ENCODE measurements at places on chromosomes 11 and 22. TPM values are rescaled to one million over a fixed set of nuclear protein-coding genes. Genes with fewer than 3 reads are reported as not detected.

- DNase-seq = no peak
- no peaks in the 10 kb centered on the region for H3K27me3 ChIP-seq
- no peaks in the 10 kb centered on the region for H3K36me3 ChIP-seq
- peaks cover 6% of the 10 kb centered on the region for H3K4me1 ChIP-seq
Measured at GRCh38 chr11:59866397-59866796, at the start of gene TCN1. TSS of gene TCN1 (minus strand) at chr11:59866487. CDS start at chr11:59866470, 17 bp downstream.

DNA sequence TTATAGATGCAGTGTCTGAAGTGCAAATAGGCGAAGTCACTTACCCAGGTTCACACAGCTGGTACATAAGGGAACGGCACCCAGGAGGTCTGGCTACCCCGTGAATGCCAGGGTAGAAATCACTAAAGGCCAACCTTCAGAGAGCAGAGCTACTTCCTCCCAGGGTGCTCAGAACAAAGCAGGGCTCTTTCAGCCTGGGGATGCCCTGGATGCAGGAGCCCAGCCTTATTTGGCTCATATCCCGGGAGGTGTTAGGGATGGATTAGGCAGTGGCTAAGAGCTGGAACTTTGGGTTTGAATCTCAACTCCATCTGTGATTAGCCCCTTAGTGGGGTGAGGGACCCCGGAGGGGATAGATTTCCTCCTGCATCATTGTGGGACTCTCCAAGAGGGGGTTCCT, 33.1 kb upstream of the ASPHD2 start:
- no peaks in the 10 kb centered on the region for H3K4me1 ChIP-seq
- no peaks in the 10 kb centered on the region for H3K27me3 ChIP-seq
- no peak overlapping the region for H3K27ac ChIP-seq
- no peak for DNase-seq
- H3K4me3 ChIP-seq = no peak overlapping the region

DNA sequence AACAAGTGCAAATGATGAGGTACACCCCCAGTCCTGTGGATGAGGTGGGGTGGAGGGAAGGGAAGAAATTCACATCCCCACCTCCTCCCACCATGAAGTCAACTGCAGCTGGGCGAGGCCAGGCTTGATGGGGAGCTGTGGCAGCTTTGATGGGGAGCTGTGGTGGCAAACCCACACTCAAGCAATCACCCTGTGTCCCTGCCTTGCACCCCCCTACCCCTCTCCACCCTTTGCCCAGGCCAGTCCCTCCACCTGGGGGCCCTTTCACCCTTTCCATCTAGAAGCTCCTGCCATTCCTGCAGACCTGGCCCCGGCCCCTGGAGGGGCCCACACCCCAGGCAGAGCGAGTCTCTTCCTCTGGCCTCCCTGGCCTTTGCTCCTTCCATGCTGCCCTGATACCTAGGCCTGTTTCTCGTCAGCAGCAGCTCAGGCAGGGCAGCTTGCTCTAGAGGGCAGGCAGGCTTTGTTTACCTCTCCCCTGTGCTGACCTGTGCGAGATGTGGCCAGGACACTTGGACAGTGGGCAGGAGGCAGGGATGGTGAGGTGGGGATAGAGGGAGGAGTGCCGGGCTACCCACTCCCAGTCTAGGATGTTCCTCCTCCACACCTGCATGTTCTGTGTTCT, 4.5 kb upstream of the FGF3 start:
- no peaks in the 10 kb centered on the region for H3K4me1 ChIP-seq
- no peaks in the 10 kb centered on the region for H3K36me3 ChIP-seq
- H3K27ac ChIP-seq = no peak overlapping the region
- no peak for DNase-seq

DNA sequence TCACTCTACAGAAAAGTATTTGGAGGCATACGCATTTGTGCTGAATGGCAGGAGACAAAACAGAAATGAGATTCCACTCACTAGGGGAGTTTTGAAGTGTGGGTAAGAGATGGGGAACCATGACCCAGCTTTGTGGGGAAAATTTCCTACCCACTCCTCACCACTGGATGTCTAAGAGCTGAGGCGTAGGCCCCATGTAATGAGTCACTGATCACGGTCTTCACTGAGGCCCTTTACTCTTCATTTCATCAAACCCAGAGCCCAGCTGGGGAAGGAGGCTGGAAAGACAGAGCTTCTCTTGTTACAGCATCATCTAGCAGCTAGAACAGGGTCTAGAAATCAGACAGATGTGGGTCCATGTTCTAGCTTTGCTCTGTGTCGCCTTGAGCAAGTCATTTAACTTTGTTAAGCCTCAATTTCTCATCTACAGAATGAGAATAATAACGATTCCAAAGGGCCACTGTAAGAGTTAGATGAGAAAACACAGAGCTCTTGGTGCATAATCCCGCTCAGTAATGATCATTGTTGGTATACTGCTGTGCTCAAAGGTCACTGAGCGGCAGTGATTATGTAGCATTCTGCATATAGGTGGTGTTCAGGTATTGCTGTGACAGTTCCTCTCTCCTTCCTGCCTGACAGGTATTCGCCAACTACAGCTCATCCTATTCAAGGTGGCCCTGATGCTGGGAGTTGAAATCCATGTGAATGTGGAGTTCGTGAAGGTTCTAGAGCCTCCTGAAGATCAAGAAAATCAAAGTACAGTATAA, 97.2 kb downstream of the MICAL2 start:
- no peak overlapping the region for H3K27ac ChIP-seq
- no peaks in the 10 kb centered on the region for H3K27me3 ChIP-seq
- no peak for DNase-seq
- no peaks in the 10 kb centered on the region for H3K4me1 ChIP-seq
- no peak overlapping the region for H3K4me3 ChIP-seq

XKR3 gene
- total RNA-seq = 4.1 TPM

CSF2RB gene
- total RNA-seq = 2.6 TPM

DNA sequence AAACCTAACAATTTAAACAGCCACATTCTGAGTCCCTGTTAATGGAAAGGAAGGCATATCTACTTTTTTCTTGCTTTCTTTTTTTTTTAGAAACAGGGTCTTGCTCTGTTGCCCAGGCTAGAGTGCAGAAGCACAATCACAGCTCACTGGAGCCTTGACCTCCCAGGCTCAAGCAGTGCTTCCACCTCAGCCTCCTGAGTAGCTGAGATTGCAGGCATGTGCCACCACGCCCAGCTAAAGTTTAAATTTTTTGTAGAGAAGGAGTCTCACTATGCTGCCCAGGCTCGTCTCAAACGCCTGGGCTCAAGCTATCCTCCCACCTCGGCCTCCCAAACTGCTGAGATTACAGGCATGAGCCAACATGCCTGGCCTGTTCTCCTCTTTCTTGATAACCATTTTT, 25.4 kb downstream of the ARFGAP3 start:
- no peaks in the 10 kb centered on the region for H3K36me3 ChIP-seq
- DNase-seq = peak; percentile 7
- no peak overlapping the region for H3K27ac ChIP-seq

BIK gene
- total RNA-seq = 7.2 TPM

PRAME gene
- total RNA-seq = 233 TPM

DNA sequence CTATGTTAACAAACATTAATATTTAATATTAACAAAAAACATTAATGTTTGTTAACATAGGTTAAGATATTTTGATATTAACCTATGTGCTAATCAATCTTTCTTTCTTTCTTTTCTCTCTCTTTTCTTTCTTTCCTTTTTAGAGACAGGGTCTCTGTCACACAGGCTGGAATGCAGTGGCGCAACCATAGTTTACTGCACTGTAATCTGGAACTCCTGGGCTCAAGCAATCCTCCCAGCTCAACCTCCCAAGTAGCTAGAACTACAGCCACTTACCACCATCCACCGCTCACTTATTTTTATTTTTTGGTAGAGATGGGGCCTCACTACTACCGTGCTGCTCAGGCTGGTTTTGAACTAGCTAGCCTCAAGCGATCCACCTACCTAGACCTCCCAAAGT, 13.2 kb downstream of the SIK3 start:
- H3K27me3 ChIP-seq = no peaks in the 10 kb centered on the region
- no peak overlapping the region for H3K4me3 ChIP-seq
- no peak overlapping the region for H3K27ac ChIP-seq
- peaks cover 9% of the 10 kb centered on the region for H3K4me1 ChIP-seq
- DNase-seq = no peak
